ENCODE measurements at places on chromosomes 6 and 20. TPM values are rescaled to one million over a fixed set of nuclear protein-coding genes. Genes with fewer than 3 reads are reported as not detected.

Gene HS3ST5
- total RNA-seq = not detected

Gene HLA-DPB1
- total RNA-seq = 52.4 TPM

Gene WFDC10B
- not detected for total RNA-seq

Gene CAGE1
- total RNA-seq = not detected

Gene ITPA
- total RNA-seq = 31.4 TPM

GRCh38 chr6:21590346-21590745 lies 3.2 kb upstream of the SOX4 start:
- no peak overlapping the region for H3K4me3 ChIP-seq
- peaks cover 17% of the 10 kb centered on the region for H3K4me1 ChIP-seq
- no peaks in the 10 kb centered on the region for H3K36me3 ChIP-seq
- H3K27me3 ChIP-seq = no peaks in the 10 kb centered on the region

GRCh38 chr6:161153725-161154124 lies 120.1 kb downstream of the AGPAT4 start:
- H3K27ac ChIP-seq = no peak overlapping the region
- H3K4me1 ChIP-seq = no peaks in the 10 kb centered on the region
- no peaks in the 10 kb centered on the region for H3K36me3 ChIP-seq
- DNase-seq = no peak

GRCh38 chr6:17863901-17864754 lies 123.3 kb downstream of the KIF13A start:
- H3K27ac ChIP-seq = no peak overlapping the region
- H3K4me3 ChIP-seq = no peak overlapping the region
- H3K27me3 ChIP-seq = no peaks in the 10 kb centered on the region

GRCh38 chr6:11423667-11424066 lies 113.9 kb upstream of the TMEM170B start:
- no peak for DNase-seq
- no peaks in the 10 kb centered on the region for H3K4me1 ChIP-seq
- no peak overlapping the region for H3K4me3 ChIP-seq
- no peaks in the 10 kb centered on the region for H3K36me3 ChIP-seq
- no peak overlapping the region for H3K27ac ChIP-seq

DNA sequence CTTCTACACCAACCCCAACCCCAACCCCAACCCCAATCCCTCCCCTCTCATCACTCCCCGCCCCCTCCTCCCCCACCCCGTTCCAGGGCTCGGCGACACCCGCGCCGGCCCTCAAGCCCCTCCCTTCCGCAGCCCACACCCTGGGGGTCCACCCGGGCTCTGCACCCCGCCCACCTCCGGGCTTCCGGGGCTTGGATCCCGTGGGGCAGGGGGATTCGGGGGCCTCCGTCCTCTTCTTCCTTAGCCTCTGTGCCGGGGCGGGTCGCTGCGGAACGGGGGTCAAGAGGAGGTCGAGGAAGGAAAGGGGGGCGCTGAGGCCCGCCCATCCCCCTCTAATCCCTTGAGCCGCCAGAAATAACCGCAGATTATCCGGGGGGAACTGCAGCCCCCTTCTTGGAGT lies 690 bp downstream of the TULP1 start:
- no peaks in the 10 kb centered on the region for H3K4me1 ChIP-seq
- H3K27ac ChIP-seq = no peak overlapping the region
- no peaks in the 10 kb centered on the region for H3K36me3 ChIP-seq
- no peak for DNase-seq
- no peak overlapping the region for H3K4me3 ChIP-seq

DNA sequence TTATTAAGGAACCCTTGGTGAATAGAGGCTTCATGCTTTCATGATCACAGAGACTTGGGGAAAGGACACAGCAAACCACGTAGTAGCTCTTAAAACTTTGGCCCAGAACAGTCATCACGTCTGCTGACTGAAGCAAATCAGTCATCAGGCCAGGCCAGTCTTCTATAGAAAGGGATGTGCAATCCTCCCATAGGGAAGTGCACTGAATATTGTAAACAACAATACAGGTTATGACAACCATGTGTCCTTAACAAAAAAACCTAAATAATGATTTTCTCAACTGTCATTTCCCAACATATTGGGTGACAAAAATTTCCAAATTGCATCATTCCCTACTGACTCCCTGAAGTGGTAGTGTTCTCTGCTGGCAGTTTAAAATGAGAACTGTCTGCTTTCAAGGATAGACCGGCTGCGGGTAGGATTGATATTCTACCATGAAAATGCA lies 388.2 kb upstream of the CITED2 start:
- no peak overlapping the region for H3K27ac ChIP-seq
- H3K36me3 ChIP-seq = no peaks in the 10 kb centered on the region
- H3K4me3 ChIP-seq = no peak overlapping the region
- no peak for DNase-seq
